ENCODE measurements at places on chromosomes 2 and 18.
A peak's percentile ranks its signal among the peaks of the same experiment; 100 is the strongest.

- no peak for DNase-seq
Observed at GRCh38 chr2:237258116-237258515, 155.8 kb downstream of the COL6A3 start.

DNA sequence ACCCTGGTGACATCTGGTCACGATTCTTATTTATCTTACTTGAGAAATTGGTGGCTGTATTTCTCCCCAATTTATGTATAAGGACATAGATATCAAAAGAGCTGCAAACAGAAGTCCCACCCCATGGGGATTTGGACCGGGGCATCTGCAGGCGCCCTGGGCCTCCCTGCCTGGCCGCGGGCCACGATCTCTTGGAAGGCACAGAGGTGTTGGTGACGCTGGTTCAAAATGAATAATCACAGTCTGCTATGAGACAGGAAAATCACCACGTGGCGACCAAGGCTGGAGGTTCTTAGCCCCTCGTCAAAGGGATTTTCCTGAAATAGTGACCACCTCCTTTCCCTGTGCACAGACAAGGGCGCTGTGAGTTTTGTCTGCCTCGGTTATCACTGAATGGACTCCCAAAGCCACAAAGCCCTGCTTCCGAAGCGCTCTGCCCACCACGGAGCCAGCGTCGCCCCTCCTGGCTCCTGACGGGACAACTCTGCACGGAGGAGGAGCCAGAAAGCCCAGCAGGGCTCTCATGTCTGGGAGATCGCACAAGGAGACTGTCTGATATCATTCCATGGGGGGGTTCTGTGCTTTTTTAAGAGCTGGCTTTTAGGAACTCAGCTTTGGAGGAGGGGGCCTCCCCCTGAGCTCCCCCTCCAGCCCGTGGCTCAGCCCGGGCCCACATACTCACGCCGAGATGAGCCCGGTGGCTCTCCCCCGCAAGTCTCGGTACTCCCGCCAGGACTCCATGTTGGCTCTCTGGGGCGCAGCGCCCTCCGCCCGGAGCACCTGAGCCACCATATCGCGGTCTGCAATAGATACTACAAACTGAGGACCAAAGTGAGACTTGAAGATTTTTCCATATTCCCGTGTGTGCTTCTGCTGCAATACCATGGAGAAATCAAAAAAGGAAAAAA, 14.6 kb downstream of the CYP27C1 start:
- no peak for DNase-seq

DNA sequence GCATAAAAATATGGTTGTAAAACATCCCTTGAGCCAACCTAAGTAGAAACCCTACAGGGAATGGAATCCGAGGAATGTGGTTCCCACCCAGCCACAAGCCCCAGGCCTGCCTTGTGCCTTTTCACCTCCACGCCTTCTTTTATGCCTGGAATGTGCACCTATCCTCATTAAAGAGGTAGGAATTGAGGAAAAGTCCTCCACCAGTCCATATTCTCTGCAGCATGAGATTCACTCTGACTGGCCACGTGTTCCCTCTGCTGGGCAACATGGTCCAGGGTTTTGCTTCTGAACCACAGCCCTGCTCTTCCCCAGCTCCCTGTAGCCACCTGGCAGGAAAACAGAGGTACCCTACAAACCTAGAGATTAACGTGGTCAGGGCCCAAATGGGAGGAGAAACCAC, 787.9 kb upstream of the RAB6C start:
- DNase-seq, result no peak

- DNase-seq, result no peak
Observed at GRCh38 chr2:238657132-238658053, 190.5 kb upstream of the TWIST2 start.

- no peak for DNase-seq
Observed at GRCh38 chr2:23230885-23231284, 154.1 kb upstream of the KLHL29 start.

GRCh38 chr2:236947896-236948295, 137.8 kb upstream of the COPS8 start:
- DNase-seq, result no peak

DNA sequence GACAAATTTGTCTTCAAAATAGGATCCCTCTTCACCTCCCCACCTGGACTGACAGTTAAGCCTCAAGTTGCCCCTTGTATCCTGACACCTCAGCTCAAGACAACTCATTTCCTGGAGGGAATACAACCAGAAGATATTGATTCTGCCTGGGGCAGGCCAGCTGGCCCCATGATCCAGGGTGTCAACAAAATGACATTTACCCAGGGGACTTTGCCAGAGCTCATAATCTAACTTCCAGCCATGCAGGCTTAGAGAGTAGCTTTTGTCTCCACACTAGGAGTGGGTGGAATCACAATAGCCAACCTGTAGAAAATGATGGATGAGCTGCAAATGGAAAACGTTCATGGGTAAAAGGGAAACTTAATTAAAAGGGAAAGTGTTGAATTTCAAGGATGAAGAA, 220.1 kb upstream of the DPP10 start:
- no peak for DNase-seq

DNA sequence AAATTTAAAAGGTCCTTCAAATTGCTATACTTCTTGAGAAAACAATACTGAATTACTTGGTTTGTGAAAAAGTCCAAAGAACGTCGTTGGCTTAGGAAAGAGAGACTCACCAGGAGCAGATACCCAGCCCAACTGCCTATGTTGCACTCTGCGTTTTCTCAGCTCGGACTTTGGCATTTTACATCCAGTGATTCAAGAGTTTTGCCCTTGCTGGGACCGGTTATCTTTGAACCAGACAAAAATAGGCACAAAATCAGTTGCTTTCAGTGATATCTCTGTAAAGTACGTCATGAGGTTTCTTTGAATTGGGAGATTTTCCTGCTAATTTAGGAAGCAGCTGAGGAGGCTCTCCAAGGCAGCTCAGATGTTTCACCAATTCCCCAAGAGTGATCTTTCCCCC, 29.3 kb downstream of the FHOD3 start:
- no peak for DNase-seq

DNA sequence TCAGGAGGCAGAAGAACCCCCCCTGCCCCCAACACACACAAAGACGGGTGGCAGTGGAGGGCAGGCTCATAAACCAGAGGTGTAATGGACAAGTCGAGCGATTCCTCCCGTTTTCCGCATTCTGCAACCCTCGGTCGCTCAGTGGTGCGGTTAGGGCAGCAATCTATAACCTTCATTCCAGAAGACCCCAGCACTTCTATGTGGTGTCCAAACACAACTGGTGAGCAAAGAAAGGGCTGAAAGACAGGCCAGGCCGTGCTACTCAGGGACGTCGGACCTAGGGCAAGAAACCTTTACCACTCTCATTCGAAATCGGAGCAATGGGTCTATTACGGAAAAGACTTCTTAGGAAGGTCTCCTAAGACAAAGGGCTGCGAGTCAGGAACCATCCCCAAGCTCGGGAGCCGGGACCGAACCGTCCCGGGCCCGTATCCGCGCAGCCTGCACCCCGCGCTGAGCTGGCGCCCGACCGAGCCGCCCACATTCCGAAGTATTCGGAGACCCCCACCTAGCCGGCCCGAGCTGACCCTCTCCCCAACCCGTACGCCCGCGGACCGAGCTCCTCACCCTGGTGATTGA, 568 bp downstream of the ARL5A start:
- DNase-seq, result peak; percentile 19

DNA sequence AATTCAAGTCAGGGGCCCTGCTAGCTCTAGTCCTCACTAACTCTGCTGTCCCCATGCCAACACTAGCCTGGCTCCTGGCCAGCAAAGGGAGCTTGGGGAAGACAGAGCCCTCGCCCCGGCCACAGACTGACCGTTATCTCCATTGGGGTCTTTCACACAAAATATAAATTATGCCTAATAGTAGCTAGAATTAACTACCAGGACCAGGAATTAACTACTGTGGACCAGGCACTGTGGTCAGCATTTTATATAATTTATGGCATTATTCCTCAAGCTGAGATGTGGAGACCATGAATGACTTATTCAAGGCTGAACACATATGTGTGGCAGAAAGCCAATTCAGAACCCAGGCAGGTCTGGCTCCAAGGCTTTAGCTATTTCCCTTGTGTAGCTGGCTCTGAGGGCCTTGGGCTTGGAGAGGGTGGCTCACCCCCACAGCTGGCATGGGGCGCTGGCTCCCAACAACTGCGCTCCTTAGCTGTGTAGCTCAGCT, 49.2 kb downstream of the CELF4 start:
- no peak for DNase-seq

DNA sequence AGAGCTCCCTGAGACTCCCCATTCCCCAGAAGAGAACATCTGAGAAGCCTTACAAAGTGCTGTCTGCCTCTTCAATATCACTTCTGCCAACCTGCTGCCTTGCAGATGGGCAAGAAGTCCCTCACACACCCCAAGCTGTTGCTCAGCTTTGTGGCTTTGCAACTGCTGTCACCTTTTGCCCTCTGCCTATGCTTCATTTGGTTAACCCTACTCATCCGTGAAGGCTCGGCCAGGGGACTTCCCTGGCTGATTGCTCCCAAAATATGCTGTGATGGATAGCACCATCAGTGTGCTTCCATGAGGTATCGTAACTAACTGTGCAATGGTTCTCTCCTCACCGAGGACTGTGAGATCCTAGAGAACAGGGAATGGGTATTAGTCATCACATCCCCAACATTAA, 88.9 kb upstream of the CYP1B1 start:
- no peak for DNase-seq

DNA sequence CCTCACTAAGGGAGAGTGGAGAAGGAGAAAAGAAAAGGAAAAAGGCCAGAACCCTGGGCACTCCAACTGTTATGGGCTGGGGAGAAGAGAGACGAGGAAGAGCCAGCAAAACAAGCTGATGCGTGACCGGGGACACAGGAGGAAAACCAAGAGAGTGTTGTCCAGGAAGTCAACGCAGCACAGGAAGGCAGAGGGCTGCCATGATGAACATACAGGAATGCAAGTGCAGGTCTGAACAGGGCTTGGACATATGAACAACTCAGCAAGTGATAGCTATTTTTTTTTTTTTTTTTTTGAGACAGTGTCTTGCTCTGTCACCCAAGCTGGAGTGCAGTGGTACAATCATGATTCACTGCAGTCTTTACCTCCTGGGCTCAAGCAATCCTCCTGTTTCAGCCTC, 28.4 kb downstream of the SIX3 start:
- DNase-seq, result no peak

- no peak for DNase-seq
Observed at GRCh38 chr18:58977801-58978200, 113.1 kb downstream of the ZNF532 start.

GRCh38 chr18:68969027-68969426, 171.1 kb downstream of the CCDC102B start:
- DNase-seq, result no peak

DNA sequence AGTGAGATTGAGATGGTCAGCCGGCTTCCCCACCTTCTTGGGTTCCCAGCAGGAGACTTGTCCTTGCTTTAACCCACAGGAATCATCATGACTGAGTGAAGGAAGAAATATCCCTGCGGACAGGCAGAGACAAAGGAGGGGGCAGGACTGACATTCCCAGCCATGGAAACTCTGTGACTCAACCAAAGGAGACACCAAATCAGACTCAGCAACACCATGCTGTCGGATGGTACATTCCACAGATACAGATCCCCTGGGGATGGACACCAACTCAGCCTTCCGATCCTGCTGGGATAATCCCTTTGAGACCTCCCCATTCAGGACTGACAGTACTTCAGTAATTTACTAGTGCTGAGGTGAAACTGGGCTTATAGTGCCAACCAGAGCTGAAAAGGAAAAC, 518.3 kb downstream of the XIRP2 start:
- no peak for DNase-seq

GRCh38 chr18:69883781-69884180, 63.9 kb downstream of the CD226 start:
- no peak for DNase-seq

GRCh38 chr2:197121756-197122385, 188.7 kb downstream of the ANKRD44 start:
- DNase-seq, result no peak

DNA sequence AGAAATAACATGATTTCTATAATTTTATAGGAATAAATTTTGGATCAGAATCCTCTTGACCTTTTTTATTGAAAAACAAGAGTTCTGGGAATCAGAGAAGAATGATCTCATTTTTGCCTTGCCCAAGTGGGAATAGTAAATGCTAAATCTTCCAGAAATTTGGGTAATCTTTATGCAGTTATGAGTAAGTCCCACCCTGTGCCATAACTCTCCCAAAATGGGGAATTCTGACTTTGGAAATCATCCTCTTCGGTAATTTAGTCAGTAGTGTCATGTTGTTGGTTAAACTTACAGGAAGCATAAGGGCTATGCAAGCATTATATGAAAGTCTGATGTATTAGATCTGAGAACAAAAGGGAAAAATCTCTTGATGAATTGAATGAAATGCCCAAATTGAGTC, 20.6 kb upstream of the ARHGAP28 start:
- DNase-seq, result no peak

GRCh38 chr2:195498176-195498575, 158.8 kb upstream of the SLC39A10 start:
- DNase-seq, result peak; percentile 35

DNA sequence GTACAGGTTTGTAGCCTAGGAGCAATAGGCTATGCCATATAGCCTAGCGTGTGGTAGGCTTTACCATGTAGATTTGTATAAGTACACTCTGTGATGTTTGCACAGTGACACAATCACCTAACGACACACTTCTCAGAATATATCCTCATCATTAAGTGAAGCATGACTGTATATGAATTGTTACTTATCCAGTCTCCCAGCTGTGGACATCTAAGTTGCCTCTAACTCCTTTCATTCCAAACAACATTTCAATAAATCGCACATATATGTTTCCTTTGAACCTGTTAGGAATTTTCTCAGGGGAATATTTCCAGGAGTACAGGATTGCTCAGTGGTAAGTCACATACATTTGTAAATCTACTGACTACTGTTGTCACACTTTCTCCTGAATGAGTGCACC, 90.0 kb downstream of the ARHGAP15 start:
- DNase-seq, result no peak

DNA sequence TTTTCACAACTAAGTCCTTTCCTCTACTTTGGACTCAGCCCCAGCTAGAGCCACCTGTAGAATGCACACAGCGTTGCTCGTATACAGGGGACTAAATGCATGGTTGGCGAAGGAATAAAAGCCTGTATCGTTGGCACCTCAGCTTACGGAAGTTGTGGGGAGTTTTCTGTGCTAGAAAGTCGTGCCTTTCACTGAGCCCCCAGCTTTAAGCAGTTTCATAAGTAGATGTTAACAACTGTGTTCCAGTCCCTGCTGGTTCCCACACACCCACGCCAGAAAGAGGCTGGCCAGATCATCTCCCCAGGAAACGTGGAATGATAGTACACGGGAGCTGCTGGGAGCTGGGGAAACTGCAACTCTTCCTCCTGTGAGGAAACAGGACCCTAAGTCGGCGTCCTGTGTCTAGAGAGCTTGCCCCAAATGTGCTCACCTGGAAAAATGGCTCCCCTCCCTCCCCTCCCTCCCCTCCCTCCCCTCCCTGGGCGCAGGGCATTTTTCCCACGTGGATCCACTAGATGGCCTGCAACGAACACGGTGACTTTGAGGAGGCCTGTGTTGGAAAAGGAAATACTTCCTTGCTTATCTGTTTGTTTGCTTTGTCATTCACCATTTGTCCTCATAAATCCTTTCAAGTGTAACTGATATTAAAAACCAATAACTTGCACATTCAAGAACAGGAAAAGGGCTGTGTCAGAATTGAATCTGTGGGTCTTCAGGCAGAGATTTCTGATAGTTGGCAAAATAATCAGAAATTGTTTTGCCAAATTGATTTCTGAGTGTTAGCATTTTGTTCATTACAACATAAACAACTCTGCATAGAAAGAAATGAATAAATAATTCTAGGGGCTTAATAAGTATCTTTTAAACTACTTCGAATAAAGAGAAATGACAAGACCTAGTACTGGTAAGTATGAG, 43.9 kb upstream of the RFX8 start:
- DNase-seq, result peak; percentile 60

GRCh38 chr2:23323917-23324680, 60.9 kb upstream of the KLHL29 start:
- DNase-seq, result no peak

- peak; percentile 71 for DNase-seq
Observed at GRCh38 chr2:160970052-160970965, 189.9 kb upstream of the TANK start.

All from SW 1271 (cell line).